ENCODE measurements at places on chromosomes 4 and X.

DNA sequence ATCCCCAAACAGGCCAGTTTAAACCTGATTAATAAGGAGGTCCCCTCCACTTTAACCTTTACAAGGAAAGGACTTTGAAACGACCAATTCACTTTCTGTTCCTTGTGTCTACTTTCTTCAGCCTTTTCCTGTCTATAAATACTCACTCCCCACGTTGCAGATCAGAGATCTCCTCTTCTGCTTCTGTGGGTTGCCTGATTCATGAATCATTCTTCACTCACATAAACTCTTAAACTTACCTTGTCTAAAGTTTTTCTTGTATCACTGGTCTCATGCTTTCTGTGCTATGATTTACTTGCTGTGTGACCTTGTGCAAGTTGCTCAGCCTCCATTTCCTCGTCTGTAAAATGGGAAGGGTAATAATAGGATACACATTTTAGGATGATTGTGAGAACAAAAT lies 236.1 kb downstream of the QDPR start:
- no peak for DNase-seq

GRCh38 chr4:87944967-87945366 lies 30.5 kb upstream of the SPP1 start:
- no peak for DNase-seq

DNA sequence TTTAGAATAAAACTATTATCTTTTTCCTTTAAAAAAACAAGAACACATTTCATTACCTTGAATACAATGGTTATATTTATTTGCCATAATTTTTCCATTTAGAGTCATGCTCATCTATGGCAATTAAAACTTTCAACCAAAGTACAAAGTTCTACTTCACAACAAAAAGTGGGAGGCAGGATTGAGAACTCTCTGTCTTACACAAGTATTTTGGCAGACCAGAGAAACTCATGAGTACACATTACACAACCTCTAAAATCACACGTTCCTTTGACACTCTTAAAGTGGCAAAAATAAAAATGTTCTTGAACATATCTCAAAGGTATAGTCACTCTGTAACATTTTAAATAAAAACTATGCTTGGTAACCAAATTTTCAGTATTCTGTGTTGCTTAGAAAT lies 213.4 kb downstream of the IL15 start:
- DNase-seq: no peak

DNA sequence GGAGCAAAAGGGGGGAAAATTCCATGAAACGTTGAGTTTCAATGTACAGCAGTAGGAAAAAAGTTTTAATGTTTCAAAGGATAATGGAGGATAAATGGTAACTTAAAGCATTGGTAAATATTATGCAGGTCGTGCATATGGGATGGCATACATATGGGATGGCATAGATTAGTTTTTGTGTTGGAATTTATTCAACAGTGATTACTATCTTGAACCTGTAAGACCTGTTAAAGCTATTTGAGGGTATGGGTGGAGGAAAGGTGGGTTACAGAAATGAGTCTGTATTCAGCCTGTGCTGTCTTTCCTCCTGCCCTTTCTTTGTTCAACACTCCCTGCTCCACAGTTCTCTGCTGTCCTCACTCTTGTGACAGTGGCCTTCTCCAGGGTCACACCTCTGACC lies 54.6 kb downstream of the ARHGAP10 start:
- DNase-seq: no peak

DNA sequence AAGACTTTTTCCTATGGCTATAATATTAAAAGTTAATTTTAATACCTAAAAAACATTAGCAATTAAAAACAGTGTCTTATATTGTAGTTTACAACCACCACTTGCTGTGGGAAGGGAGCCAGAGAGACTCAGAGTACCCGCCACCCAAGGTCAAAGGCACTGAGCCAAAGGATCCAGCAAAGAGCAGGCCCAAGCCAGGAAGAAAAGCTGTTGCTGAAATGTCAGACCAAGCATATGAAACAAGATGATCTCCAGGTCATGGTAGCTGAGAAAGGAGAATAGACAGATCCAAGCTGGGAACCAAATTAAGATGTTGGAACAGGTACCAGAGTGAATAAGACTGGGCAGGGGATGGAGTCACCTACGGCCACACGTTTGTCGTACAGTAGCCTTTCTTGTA lies 18.8 kb upstream of the ATOH1 start:
- no peak for DNase-seq

- no peak for DNase-seq
Observed at GRCh38 chr4:73098016-73098415, 28.5 kb upstream of the COX18 start.

DNA sequence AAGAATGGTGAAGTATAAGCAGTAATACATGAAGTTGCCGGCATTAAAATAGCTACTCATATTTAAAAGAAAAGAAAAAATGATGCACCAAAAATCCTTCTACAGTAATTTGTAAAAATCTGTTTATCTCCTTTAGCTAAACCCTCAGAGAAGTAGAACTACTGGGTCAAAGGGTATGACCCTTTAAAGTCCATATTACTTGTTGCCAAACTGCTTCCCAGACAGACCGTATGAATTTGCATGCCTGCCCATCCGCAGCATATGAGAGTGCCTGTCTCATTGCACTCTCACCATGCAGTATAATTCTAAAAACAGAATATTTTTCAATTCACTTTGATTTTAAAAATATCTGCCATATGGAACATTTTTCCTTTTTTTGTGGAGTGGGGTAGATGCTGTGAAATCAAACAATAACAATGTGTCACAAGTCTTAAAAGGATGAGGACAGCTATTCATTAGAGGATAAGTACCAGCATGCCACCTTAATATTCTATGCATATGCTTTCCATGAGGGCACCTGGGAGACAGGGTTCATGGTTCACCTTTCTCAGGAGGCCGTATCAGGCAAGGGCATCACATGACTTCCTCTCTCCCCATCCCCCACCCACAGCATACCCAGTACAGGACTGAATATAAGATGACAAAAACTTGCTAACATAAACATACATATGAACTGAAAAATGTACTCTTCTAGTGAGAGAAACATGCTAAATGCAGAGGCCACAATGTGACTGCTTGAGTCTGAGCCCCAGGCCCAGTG lies 17.8 kb downstream of the ZDHHC9 start:
- no peak for DNase-seq

GRCh38 chr4:94413085-94413840 lies 38.5 kb upstream of the PDLIM5 start:
- no peak for DNase-seq

GRCh38 chrX:6095469-6095868 lies 133.2 kb downstream of the NLGN4X start:
- DNase-seq: no peak

- peak; percentile 41 for DNase-seq
Observed at GRCh38 chr4:56505269-56506130, at the start of gene ARL9. Gene ARL9, plus strand, starts transcription at chr4:56505791. Its CDS starts 72 bp downstream, at chr4:56505863.

DNA sequence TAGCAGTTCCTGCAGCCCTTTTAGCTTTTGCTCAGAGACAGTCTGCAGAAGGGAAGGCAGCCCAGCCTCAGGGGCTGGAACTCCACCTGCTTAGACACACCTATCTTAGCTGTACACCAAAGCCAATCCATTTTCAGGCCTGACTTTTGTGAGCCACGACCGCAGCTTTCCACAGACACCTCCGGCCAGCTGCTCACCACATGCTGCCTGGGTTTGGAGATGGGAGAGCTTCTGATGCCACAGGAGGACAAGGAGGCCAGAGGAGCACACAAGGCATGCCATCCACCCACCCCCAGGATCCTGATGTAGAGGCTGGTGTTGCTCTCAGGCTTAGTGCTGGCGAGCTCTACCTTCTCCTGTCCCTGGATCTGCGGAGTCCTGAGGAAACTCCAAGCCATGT lies 141.8 kb upstream of the NALF2 start:
- no peak for DNase-seq

DNA sequence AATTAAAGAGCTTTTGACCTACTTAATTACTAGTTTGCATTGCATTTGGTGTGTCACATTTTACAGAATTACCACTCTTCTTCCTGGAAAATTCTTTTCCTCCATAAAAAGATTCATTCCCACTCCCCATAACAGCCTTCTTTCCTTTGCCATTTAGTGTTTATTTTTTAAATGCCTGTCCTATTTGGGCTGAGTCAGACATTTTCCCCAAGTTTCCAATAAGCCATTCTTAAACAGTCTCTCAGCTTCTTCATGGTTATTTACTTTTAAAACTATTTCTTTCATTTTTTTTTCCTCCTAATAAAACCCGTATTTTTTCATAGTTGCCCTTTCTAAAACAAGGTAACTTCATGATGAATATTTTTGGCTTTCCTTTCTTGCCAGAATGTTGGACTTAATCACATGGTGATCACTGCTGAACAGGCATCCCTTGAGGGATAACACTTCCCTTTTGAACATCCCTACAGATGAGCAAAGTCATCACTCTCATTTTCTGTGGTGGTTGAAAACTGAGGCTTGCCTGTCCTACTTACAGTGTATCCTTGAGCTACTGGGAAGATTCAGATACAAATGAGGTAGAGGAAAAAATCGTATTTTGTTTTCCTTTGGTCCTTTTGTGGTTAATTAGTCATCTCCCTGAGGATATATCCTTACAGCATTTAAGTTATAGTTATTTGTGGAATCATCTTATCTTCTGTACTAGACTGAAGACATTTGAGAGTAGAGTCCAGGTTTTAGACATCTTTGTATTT lies 520.5 kb upstream of the NR3C2 start:
- DNase-seq: no peak

GRCh38 chr4:139550724-139551429 lies 5.1 kb downstream of the SETD7 start:
- no peak for DNase-seq

- no peak for DNase-seq
Observed at GRCh38 chr4:185318679-185319078, 77.0 kb downstream of the LRP2BP start.

GRCh38 chr4:38386654-38387188 lies 277.3 kb upstream of the KLF3 start:
- no peak for DNase-seq

GRCh38 chr4:84224522-84224921 lies 274.6 kb downstream of the NKX6-1 start:
- no peak for DNase-seq

GRCh38 chr4:153028535-153028934 lies 92.4 kb downstream of the FHDC1 start:
- DNase-seq: no peak

DNA sequence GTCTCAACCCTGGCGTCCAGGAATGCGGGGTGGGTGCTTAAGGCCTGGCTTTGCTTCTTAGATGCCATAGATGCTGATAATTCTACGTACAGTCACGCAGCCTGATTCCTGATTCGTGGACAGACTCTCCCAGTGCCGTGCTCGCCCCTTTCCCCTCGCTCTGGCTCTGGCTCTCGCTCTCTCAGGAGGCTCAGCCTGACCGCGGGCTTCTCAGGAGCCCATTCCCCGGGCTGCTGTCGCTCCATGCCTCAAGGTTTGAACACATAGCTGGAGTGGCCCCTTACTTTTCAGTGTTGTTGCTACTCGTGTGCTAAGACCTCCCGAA lies 59.2 kb upstream of the ZC4H2 start:
- DNase-seq: no peak

GRCh38 chr4:147547314-147548056 lies 66.6 kb downstream of the EDNRA start:
- DNase-seq: no peak

- DNase-seq: no peak
Observed at GRCh38 chrX:150291014-150291413, 72.1 kb upstream of the MAMLD1 start.

DNA sequence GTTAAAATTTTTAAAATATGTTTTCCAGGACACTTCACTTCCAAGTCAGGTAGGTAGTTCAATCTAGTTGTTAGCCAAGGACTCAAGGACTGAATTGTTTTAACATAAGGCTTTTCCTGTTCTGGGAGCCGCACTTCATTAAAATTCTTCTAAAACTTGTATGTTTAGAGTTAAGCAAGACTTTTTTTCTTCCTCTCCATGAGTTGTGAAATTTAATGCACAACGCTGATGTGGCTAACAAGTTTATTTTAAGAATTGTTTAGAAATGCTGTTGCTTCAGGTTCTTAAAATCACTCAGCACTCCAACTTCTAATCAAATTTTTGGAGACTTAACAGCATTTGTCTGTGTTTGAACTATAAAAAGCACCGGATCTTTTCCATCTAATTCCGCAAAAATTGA lies 49.7 kb downstream of the XIAP start:
- no peak for DNase-seq

DNA sequence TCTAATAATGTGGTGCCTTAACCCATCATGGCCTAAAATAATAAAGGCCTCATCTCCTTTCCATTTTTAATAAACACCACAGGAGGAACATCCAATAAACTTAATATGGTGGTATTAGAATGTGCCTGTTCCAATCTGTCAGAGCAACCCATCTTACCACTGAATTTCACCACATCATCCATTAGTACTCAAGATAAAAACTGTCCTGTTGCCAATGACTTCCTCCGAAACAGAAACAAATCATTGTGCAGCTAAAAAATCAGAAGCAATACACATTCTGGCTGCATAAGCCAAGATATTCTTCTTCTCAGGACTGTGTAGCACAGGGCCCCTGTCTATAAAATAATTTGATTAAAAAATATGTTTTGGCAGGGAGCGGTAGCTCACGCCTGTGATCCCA lies 18.5 kb downstream of the TLR10 start:
- DNase-seq: no peak

DNA sequence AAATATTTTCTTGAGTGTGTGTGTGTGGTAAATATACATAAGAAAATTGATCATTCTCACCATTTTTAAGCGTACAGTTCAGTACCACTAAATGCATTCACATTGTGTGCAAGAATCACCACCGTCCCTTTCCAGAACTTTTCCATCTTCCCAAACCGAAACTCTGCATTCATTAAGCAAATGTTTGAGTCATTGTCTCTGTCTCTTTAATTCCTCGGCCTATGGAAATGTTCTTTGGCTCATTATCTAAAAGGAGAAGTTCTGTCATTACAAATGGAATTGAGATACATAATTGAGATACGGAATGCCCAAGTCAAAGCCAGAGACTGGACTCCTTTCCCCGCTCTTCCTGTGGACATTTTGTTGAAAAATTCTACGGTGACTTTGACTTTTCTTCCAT lies 168.9 kb downstream of the DCLK2 start:
- DNase-seq: no peak

DNA sequence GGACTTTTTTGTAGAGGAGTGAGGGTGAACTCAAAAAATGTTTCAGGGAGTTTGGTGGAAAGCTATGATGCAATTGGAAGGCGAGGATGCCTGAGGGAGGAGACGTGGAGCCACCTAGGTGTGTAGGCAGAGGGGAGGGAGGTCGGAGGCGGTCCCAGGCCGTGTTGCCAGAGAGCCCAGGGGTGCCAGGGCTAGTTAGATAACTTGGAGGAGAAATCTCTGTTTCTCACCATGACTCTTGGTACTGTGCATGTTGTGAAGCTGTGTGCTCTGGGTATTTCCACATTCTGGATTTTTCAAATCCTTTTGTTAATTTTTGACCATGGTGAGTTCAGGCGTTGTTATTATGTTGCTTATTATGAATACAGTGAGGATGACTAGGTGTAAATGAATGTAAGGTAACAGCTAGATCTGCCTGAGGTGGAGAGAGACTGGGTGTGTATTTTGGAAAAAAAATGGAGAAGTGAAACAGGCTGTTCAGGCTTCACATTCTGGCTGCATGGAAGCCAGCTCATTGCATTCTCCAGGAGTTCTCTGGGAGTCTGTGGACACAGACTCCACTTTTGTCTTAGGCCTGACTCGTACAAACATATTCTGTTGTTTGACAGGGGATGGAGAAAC lies 4.5 kb downstream of the RAB9A start:
- no peak for DNase-seq

All from activated CD8-positive, alpha-beta memory T cell treated with anti-CD3 and anti-CD28 coated beads for 1 hour (primary cell).